ENCODE measurements at places on chromosomes 3 and 15. TPM values are rescaled to one million over a fixed set of nuclear protein-coding genes. Genes with fewer than 3 reads are reported as not detected.

GRCh38 chr15:49842031-49842730 is 221.3 kb downstream of the DTWD1 start:
- no peak for DNase-seq

- DNase-seq, result peak; percentile 97
Measured at GRCh38 chr3:197372047-197372661, 73.7 kb upstream of the DLG1 start.

DNA sequence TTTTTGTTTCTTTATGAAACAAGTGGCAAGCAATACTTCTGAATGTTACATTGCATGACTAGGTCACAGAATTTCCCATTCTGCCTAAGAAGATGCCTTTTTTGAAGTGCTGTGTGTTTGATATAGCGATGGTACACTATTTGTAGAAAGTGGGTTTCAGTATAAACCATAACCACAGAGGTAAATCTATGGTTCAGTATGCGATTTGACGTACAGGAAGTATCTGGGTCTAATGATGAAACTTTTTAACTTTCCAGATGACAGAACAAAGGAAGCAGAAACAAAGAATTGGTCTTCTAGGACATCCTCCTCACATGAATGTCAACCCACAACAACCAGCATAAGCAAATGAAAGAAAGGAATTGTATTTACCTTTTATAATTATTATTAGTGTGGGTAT is 133.4 kb upstream of the BHLHE40 start:
- no peak for DNase-seq

The PCOLCE2 gene
- 6.7 TPM for total RNA-seq

GRCh38 chr3:23442598-23443383 is 239.7 kb downstream of the UBE2E2 start:
- peak; percentile 42 for DNase-seq

The GPR149 gene
- total RNA-seq, result not detected
